Suppressor macrophage treated with lipopolysaccharide for 1 hour (primary cell): ENCODE measurements at places on chromosomes 13 and 19.
A peak's percentile ranks its signal among the peaks of the same experiment; 100 is the strongest.

DNA sequence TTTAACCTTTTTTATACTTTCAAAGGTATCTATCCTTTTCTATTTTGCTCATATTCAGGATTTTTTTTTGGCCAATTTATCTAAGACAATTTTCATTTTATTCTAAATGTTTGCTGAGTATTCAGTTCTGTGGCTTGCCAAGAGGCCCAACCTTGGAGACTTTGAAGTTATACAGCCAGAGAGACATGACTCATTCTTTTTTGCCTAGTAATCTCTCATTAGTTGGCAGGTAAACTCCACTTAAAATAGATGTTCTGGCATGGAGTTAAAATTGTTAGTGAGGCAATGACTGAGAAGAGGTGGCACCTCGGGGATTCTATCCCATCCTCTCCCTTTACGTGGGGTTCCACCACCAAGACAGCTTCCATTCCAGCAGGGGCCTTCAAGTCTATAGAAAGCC lies 213.8 kb downstream of the KCTD12 start:
- DNase-seq: no peak

- DNase-seq: no peak
Measured at GRCh38 chr19:30216453-30216852, 155.7 kb upstream of the ZNF536 start.

GRCh38 chr13:94175076-94175475 lies 304.4 kb downstream of the DCT start:
- no peak for DNase-seq

- no peak for DNase-seq
Measured at GRCh38 chr13:35514801-35515502, 38.5 kb upstream of the MAB21L1 start.

DNA sequence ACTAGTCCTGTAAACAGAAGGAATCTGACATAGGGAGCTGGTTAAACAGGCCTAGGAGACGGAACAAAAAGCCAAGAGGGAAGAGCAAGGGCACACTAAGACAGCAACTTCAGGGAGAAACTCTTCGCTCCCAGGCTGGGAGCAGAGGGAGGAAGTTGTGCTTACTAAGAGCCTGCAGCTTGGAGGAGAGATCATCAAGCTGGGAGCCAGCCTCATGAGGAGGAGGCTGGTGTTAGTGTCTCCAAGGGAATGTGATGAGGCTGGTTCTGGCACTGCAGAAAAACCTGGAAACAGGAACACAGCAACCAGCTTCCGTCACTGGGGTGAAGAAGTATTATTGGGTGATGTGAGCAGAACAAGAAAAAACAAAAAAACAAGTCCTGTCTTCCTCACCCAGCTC lies 1027.3 kb downstream of the UQCRFS1 start:
- no peak for DNase-seq

DNA sequence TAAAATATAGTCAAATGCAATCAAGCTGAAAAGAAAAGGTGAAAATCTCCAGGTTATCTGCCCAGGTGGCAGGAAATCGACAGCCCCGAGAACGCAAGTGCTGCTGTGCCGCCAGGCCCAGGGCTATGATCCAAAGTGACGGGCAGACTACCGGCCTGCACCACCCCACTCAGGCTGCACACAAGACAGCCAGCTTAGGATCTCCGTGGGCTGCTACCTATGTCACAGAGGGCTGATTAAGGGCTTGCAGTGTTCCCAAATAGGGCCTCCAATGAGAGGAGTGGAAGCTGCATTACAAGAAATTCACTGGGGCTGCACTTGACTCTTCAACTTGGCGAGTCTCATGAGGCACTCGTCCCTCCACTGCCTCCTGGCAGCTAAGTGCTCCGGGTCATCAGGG lies 121.8 kb downstream of the CRYL1 start:
- no peak for DNase-seq

GRCh38 chr13:73303851-73304250 lies 245.0 kb downstream of the KLF5 start:
- DNase-seq: no peak

GRCh38 chr19:43452582-43452981 lies 12.8 kb downstream of the LYPD3 start:
- peak; percentile 28 for DNase-seq

- DNase-seq: no peak
Measured at GRCh38 chr13:77219401-77219800, 107.5 kb downstream of the MYCBP2 start.

GRCh38 chr13:26996965-26997752 lies 174.5 kb downstream of the USP12 start:
- DNase-seq: no peak

DNA sequence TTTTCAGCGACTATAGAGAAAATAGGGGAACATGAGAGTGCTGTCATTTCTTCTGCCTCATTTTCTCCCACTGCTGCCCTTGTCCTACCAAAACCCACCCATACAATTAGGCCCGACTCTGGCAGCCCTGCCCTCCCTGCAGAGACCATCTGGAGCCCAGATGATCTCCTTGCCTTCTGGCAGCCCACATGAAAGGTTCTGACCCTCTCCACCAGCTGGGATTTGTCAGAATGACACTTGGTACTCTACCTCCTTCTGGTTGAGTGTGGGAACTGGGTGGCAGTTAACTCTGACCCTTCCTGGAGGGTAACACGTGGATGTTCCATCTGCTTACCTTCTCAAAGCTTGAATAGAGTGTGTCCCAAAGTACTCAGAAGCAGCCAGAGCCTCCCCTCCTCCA lies 21.0 kb upstream of the SIAH3 start:
- no peak for DNase-seq

GRCh38 chr13:114115796-114116195 lies 16.6 kb downstream of the RASA3 start:
- DNase-seq: no peak

- no peak for DNase-seq
Measured at GRCh38 chr13:35600137-35600536, 123.6 kb upstream of the MAB21L1 start.

GRCh38 chr19:8075158-8076074 lies 22.9 kb downstream of the CCL25 start:
- DNase-seq: no peak

- DNase-seq: no peak
Measured at GRCh38 chr13:44322928-44323327, 50.7 kb upstream of the SERP2 start.

DNA sequence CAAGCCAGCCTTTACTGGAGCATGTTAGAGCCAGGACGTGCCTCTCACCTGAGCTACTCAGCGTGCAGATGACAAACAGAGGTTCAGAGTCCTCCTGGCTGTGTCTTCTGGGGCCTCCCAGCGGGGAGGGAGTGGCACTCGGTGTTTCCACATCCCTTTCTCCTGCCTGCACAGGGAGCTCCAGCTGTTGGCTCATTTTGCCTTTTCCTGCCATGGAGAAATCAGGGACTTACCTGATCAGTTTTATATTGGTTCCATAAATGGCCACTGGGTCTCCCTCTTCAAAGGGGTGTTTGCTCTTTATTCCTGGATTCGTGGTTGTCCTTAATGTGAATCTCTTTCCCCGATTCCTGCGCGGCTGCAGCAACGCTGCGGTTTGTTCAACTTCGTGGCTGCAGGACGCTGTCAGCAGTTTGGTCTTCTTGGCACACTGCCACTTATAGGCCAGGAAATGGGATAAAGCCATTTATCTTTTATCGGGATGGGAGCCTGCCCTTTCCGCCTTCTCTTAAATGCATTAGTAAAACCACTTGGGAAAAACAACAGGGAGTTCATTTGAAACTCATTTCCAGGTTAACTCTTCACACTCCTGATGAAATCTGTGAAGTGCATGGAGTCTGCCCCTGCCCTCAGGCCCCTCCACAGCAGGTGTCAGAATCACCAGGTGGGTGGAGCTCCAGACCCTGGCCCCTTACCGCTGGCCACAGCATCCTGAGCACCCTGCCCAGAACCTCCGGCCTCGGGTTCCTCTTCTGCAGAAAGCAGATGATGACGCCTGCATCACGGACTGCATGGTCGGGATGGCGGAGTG lies 39.8 kb upstream of the MCF2L start:
- peak; percentile 58 for DNase-seq

DNA sequence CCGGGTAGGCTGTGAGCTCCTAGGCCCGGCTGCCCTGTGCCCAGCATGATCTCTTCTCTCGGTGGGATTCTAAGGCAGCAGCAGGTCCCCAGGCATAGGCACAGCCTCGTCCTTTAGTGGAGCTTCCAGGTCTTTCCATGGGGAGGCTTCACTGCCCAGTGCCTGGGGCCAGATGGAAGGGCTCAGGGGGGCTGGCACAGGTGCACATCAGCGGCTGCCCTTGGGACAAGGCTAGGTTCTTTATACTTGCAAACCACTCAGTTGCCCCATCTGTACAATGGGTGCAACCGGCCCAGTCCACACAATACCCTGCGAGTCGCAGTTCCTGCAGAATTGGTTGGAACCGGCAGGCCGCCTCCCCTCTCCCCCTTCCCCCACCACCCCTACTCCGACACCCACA lies 14.2 kb downstream of the KCTD15 start:
- DNase-seq: no peak

- peak; percentile 53 for DNase-seq
Measured at GRCh38 chr19:961866-962620, 22.1 kb upstream of the WDR18 start.

- DNase-seq: peak; percentile 58
Measured at GRCh38 chr19:54096617-54097106, 3.9 kb downstream of the OSCAR start.

- no peak for DNase-seq
Measured at GRCh38 chr13:36445891-36446351, 13.6 kb downstream of the CCNA1 start.

DNA sequence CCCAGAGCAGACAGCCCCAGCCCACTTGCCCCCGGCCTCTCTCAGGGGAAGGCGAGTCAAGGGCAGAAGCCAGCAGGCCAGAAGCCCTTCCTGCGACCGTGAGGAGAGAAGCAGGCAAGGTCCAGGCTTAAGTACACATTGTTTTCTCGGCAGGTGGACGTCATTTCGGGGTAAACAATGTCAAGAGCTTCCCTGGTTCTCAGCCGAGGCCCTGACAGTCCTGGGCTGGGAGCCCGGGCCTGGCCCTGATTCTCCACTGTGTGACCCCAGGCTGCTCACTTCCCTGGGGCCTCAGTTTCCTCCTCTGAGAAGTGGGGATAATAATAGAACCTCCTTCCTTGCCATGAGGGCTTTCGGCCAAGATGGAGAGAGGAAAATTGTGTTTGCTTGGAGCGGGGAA lies 19.4 kb downstream of the PLVAP start:
- no peak for DNase-seq

- DNase-seq: no peak
Measured at GRCh38 chr19:33562636-33563035, 41.0 kb upstream of the PEPD start.

DNA sequence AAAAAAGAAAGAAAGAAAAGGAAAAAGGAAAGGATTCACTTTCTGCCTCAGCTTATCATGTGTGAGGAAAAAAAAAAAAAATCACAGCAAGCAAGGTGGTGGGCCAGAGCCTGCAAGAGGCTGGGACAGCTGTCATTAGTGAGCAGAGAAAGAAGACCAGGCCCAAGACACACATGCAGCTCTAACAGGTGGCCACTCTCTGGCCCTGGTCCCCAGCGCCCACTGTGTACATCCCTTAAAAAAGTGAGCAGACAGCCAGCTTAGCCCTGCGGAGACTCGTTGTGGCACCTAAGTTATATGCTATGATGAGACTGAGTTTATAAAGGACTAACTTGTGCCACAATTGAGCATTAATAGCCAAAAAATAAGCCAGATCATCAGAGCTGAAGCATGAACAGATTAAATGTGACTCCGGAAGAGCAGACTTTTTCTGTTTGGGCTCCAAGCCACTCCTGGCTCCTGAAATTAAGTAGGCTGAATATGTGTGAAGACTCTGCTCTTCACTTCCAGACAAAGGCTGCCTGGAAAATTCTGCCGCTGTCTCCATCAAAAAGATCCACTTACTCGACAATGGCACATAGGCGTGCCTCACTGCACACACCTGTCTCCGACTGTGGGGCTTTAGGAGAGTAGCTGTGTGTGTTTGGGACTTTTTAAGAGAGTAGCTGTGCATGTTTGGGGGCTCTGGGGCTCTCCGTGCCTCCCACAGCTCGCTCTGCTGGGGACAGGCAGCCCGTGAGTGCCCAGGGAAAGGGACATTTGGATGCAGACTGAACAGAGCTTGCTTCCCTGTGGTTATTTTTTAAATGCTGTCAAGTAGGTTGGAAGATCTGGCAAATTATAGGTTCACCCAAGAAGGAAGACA lies 55.0 kb downstream of the LATS2 start:
- no peak for DNase-seq

- DNase-seq: no peak
Measured at GRCh38 chr19:31262725-31263191, 86.5 kb downstream of the TSHZ3 start.

DNA sequence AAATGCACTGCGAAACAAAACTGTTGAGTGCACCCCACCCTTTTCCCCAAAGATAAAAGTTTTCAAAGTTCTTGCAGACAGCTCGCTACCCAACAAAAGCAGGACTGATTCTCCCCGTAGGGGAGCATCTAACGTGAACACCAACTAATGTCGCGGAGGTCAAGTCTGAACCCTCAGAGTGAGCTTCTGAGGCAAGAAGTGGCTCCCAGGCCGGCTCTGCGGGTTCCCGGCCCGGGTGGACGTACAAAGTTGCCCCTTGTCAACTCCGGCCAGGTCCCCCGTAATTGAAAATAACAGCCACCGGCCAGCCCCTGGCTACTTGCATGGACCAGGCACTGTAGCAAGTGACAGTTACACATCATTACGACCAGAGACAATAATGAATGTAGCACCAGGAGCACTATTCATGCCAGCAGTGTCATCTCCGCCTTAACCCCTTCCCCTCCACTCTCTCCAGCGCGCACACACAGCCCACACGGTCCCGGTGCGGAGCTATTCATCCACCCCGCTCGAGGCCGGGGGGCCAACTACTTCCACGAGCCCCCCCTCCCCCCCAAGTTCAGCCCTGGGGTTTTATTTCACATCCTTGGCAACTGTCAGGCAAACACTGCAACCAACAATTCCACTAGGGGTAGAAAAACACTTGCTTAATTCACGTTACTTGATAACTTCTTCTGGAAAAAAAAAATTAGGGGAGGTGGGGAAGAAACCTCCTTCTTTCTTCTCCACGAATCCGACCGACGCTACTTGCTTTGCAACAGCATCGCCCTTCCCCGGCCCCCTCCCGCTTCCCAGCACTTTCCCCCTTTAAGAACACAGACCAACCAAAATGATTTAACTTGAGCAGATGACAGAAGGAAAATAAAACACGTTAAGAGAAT lies 1.2 kb downstream of the KLF12 start:
- no peak for DNase-seq

DNA sequence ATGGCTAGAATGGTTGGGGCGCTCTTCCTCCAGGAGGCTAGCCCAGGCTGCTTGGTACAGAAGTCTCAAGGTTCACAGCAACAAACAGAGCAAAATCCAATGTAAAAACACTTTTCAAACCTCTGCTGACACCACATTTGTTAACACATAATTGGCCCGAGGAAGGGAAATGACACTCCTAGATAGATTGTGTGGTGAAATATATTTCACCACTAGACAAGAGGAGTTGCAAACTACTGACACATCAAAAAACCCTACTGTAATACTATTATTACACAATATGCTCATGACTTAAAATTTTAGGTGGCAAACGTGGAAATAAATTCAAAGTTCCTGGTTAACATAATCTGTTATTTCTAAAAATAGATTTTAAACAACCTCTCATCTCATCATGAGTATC lies 643.6 kb downstream of the PCDH9 start:
- peak; percentile 52 for DNase-seq
